Erythroblast (primary cell): ENCODE measurements at places on chromosomes 7 and 10.

DNA sequence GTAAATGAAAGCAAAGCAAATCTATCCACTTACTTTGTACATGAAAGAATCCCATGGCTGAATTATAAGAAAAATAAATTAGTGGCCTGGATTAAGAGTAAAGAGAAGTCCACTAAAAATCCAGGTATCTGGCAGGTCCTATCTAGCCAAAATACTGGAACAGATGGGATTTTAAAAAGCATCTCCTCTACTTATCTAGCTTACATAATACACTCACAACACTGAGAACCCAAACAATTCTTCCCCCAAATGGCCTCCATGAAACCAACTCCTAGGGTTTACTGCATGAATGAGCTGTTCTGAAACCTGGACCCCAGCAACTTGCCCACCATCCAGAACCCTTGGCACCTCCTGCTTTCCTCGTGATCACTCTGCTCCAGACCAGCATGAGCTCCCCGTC lies 61.3 kb downstream of the AFAP1L2 start:
- DNase-seq = no peak

DNA sequence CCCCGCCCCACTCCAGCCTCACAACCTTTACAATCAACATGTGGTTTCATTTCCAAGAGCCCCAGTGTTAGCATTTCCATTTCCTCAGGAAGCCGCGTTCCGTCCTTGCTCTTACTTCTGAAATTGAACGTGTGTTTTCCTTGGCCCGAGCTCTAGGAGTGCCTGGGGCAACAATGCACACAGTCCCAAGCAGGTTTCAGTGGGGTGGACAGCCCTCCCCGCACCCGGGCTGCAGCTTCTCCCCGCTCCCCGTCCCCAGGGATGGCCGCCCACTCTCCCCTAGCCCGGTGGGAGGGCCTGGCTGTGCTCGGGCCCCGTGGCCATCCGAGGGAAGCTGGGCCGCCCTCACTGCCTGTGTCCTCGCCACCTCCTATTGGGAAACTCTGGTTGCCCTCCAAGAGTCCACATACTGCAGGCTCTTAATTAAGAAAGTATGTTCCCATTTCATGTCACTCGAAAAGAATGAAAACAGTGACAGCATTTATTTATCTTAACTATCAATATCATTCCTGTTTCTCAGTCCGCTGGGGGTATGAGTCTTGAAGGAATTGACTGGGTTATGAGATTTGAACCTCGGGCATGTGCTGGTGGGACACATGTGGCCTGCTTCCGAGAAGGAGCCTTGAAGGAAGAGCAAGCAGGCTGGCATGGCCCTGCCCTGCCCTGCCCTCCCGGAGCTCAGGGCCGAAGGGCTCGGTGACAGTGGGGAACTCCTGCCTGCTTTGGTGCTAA lies 163.8 kb downstream of the GRK5 start:
- DNase-seq = no peak

DNA sequence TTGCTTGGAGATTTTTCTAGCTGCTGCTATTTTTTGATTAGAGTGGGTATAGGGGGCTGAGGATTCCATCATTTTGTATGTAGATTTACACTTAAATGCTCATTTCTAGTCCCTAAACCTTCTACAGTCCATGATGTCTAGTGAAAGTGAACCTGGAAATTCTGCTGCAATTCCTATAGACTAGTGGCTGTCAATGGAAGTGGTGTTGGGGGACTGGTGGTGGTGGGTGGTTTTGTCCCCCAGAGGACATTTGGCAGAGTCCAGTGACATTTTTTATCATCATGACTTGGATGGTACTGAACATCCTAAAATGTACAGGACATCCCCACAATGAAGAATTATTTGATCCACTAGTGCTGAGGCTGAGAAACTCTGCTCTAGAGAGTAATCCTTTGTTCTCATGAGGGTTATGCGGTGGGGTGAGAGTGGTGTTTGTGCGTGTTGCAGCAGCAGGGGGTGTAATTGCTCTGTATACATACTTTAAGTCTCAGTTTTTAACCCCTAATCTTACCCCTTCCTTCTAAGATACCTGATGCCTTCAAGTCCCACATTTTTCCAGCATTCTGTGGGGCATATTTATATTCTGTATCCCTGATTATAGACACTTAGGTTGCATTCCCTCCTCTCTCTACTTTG lies 35.0 kb downstream of the KIF11 start:
- DNase-seq = no peak

DNA sequence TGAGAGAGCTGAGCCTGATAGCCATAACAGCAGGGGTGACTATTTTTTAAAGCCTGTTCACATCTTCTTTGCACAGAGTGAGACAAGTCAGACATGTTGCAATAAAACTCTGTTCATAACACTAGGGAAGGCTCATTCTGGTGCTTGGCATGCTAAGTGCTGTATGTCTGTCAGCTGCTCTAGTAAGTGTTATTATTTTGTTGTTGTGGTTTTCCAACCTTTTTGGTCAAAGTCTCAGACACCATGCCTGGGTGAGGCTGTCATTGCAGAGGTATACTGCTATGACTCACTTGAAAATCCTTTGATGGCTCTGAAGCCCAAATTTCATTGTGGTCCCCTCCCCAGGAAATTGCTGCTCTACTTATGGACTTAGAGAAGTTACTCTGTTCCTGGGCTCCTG lies 129.7 kb downstream of the ADRA2A start:
- DNase-seq = no peak

DNA sequence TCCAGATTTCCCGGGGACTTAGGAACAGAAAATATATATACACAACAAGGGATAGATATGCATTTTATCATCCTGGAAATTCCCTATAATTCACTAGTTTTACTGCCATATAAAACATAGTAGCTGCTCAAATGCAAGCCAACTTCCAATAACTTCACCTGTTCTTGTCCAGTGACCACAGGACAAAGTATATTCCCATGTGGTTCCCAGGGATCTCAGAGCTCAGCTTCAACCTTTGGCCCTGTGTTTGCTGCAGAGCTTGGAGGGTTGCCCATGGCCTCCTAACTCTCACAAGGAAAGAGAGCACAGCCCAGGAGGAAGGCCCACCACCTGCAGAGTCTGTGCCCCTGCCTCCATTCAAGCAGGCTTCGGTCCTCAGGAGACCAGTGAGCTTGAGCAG lies 4.5 kb upstream of the DRGX start:
- no peak for DNase-seq

- no peak for DNase-seq
Measured at GRCh38 chr7:22718200-22718711, 8.7 kb upstream of the IL6 start.

DNA sequence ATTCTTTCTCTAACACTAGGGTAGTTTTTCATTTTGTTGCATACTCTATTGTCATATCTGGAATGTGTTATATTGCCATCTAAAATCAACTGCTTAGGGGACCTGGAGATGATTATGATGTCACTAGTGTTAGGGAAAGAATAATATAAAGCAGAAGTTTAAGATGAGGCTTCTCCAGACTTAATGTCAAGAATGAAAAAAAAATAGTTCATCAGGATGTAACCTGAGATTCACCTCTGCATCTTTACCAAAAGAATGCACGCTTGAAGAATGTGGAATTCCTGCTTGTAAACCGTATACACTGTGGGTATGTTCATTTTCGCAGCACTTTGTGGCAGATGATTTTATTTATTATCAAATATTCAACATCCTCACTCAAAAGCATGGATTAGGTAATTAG lies 184.6 kb downstream of the ST7 start:
- no peak for DNase-seq
